ENCODE measurements at places on chromosomes 3 and 15.
A peak's percentile ranks its signal among the peaks of the same experiment; 100 is the strongest.

DNA sequence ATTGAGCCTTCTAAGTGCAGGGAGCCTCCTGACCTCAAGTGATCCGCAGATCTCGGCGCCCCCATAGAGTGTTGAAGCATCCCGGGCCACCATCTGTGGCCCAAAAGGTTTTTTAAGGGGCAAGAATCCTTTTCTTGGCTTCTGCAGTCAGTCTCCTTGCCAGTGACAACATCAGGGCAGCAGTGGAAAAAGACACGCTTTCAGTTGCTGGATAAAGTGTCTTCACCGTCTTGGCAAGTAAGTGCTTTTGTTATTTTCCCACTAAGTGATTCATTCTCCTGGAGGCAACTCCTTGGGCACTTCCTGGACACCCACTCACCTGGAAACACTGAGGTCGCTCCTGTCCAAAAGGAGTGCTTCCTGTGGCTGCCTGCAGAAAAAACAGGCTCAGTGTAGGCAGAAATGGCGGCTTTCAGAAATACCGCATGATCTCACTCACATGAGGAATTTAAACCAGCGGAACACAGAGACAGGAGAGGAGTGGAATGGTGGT lies 71.7 kb upstream of the ABHD2 start:
- no peak for DNase-seq

DNA sequence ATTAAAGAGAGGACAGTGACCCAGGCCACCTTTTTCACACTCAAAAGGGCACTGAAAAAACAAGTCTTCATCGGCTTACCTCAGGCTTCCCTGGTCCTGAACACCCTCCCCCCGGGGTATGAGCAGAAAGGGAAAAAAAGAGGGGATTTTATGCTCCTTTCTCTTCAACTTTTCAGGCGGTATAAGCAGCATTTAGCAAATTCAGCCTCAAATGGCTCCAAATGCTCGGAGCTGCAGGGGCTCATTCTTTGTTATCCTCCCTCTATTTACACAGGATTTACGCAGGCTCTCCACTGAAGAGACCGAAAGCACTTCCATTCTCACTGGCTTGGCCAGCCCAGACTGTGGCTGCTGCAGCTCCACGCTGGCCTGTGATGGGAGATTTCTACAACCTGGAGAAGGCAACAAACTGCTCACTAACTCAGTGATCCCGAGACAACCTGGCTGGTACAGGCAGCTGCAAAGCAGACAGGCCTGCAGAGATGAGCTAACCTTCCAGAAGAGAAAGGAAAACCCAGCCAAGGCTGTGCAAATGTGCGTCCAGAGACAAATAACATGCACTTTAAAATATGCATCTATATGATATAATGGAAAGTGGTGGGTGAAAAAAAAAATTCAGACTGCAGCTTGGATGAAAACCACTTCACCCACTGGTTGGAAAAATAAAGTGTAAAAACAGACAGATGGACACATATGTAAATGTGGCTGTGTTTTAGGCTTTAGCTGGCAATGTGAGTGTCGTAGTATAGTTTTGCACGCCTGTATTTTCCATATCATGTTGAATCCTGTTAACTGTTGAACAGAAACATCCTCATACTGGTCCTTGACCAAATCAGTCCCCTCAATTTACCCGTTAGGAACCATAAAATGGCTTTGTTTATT lies 54.2 kb downstream of the MEIS2 start:
- DNase-seq, result no peak

DNA sequence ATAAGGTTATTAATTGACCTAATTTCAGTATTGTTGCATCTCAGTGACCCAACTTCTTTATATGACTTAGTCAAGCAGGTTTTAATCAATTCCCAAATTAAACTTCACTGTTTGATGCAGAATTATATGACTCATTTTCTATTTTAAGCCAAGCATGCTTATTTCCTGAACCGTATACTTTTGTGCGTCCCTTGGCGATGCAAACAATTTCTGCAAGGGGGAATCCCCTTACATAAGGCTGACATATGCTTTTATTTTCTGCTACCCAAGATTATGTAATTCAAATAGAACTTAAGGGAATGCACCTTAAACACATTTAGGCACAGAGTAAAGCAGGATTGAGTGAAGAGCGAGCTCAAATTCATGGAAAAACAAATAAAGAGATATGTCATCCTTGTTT lies 303.9 kb downstream of the PDCD6IP start:
- no peak for DNase-seq

DNA sequence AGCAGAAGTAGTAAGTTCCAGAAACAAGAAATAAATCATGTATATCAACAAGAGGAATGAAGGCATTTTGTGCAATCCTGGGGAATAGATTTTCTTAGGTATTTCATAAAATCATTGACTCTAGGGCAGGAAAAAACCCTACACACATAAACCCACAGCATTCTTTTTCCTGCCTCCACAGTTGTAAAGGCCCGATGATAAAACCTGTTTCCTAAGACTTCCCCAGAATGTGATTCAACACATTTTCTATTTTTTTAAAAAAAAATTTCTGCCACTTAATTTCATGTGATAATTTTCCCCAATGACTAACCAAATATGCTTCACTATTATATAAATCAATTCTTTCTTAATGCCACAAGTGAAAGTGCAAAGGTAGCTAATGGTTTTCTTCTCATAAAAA lies 407.0 kb downstream of the FHIT start:
- DNase-seq, result no peak

DNA sequence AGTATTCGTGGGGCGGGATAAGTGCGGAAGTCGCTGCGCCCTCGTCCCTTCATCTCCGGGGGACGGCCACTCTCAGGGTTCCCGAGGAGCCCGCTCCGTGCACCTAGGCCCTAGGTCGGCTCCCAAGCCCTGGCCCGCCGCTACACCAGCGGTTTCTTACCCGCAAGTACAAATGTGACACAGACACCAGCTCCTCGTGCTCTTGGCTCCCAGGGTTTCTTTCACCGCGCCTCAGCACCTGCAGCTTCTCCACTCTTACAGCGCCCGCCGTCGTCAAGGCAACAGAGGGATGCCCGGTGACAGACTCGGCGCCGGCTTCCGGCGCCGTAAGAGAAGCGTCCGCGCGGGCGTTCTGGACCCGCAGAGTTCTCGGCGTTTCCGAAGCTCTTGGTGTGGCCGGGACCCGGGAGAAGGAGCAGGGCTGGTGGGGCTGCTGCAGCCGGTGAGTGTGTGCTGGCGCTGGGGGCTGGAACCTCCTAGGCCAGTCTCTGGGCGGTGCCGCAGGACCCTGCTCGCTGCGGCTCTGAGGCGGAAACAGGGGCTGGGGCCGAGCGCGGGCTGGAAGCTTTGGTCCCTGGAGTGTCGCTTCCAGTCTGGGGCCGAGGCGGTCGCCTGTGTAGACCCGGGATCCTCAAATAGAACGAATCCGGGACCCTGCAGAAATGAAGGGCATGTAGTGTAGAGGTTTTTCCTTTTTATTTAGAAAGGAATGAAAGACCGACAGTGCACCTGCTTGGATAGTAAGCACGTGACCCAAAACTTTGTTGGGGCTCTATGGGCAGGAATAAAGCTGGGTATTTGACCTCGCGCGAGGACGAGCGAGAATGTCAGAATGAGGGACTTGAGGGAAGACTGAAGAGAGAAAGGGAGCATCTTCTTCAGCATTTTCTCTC lies 155.4 kb upstream of the GOLGA6L4 start:
- peak; percentile 4 for DNase-seq

DNA sequence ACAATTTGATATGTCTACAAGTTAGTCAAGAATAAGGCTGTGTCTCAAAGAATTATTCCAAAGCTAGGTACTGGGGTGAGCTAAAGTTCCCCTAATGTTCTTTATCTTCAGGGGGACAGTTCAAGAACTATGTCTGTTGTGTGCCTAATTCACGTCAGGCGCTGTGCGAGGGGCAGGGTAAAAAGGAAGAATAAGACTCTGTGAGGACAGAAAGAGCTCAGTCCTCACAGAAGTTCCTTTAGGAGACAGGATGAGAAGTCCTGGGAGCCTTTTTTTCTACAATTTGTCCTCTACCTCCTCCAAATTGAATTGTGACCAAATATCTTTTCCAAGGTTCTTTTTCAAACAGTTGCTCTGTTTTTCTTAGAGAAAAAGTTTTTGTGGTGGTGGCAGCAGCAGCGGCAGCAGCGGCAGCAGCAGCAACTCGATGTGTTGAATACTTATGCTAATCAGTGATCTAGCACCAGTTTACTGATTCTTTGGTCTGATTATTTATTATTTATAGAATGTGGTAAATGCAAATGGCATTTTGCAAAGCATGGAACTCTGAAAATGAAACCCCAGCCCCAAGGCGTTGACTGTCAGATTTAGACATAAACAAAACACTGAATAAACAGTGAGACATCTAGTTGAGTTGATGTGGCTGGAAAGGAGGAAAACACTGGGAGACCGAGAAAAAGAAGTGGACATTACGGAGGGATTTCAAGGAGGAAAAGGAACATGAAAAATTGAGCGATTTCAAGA lies 88.6 kb downstream of the GTPBP8 start:
- no peak for DNase-seq

DNA sequence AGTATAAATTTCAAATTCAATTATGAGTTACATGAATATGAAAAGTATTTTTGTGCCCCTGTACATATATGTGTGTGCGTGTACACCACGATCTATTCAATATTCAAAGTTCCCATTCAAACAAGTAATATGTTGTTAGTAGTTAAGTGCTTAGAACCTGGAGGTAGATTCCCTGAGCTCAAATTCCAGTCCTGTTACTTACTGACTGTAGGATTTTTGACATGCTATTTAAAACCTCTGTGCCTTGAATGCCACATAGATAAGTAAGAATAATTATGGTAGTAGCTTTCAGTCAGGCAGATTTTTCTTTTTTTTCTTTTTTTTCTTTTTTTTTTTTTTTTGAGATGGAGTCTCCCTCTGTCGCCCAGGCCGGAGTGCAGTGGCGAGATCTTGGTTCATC lies 53.3 kb upstream of the CMSS1 start:
- no peak for DNase-seq

- no peak for DNase-seq
Measured at GRCh38 chr15:88448991-88449461, 18.2 kb downstream of the MRPL46 start.

DNA sequence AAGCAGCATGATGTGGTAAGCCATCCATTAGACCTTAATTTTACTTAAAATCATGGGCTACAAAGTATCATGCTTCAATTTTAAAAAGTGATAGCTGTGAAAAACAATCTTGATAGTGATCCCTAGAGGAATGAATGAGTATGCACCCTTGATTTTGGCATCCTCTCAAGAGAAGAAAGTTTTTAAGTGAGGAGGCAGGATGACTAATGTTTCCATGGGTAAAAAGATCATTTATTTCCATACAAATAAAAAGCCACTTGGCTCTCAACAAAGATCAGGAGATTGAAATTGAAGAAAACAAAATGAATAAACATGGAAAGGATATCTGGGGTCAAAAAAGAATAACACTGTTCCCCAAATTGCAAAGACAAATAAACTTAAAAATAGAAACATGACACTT lies 305.4 kb downstream of the MEX3B start:
- no peak for DNase-seq

GRCh38 chr3:186360779-186361178 lies 1.3 kb downstream of the DGKG start:
- no peak for DNase-seq

GRCh38 chr3:160473221-160473620 lies 23.6 kb upstream of the TRIM59 start:
- DNase-seq, result no peak

- no peak for DNase-seq
Measured at GRCh38 chr3:71469138-71469435, 114.4 kb downstream of the FOXP1 start.

DNA sequence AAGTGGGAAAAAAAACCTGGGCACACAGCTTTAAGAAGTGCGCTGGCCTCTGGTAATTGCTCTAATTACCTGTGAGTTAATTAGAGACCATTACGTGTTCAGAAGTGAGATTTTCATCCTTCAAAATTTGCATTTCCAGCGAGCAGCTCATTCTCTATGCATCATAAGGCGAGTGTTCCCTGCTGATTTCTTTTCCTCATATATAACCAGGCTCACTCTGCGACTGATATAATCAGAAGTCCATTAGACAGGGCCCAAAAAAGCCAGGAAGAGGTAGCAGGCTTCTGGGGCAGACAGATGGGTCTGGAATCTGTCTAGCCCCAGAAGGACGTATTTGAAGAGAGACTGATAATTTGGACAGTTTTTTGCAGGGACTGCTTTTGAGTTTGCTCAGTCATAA lies 158.7 kb downstream of the MTHFS start:
- DNase-seq, result no peak

- DNase-seq, result no peak
Measured at GRCh38 chr3:180624714-180625113, 22.8 kb downstream of the TTC14 start.

DNA sequence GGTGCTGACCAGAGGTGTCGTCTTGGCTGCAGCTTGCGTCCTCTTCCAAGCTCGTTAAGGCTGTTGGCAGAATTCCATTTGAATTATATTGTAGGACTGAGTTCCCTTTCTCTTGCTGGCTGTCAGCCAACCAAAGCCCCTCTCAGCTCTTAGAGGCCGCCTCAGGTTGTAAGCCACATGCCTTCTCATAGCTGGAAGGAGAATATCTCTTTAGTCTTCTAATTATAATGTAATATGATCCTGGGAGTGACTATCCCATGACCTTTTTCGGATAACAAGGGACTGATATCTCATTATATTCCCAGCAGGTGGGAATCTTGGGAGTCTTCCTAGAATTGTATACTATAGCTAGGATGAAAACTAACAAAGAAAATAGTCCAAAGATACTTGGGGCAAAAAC lies 4.8 kb downstream of the SCG5 start:
- DNase-seq, result no peak

GRCh38 chr3:179668429-179668828 lies 15.6 kb downstream of the USP13 start:
- no peak for DNase-seq

GRCh38 chr3:149299938-149300801 lies 33.3 kb downstream of the TM4SF18 start:
- no peak for DNase-seq

DNA sequence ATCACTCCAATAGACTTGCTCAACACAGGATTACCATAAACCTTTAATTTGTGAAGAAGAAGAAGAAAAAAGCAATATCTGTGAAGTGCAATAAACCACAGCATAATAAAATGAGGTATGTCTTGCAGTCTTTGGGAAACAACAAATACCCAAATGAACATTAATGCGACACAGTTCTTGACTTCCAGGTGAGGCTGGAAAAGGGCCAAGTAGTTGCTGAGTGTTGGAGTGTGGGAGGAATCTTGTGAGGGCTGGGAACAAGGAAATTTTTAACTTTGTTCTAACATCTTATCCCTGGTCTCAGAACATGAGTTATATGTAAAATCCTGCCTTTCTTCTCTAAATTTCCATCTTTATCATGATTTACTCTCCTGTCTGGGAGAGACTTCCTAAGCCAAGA lies 206.5 kb downstream of the DTWD1 start:
- no peak for DNase-seq

GRCh38 chr3:146160321-146160963 lies 542 bp downstream of the PLOD2 start:
- no peak for DNase-seq

GRCh38 chr3:155001289-155002010 lies 78.7 kb upstream of the MME start:
- DNase-seq, result no peak

- no peak for DNase-seq
Measured at GRCh38 chr15:68205558-68205944, 419 bp upstream of the CALML4 start.

GRCh38 chr3:72627271-72627670 lies 221.0 kb downstream of the SHQ1 start:
- DNase-seq, result no peak

GRCh38 chr3:182936918-182937285 lies 43.4 kb downstream of the DCUN1D1 start:
- DNase-seq, result no peak

- no peak for DNase-seq
Measured at GRCh38 chr3:11273891-11274291, 1.7 kb downstream of the ATG7 start.

- DNase-seq, result no peak
Measured at GRCh38 chr3:171833789-171834460, 9.2 kb upstream of the TMEM212 start.

Data from effector CD4-positive, alpha-beta T cell (primary cell).